CD4-positive, alpha-beta T cell treated with Interleukin-2 at 100 ng/mL for 4 hours (primary cell): ENCODE measurements at places on chromosomes 13 and 19.

- no peak for DNase-seq
These were observed 209.4 kb downstream of the FOXO1 start for GRCh38 chr13:40456979-40457553.

DNA sequence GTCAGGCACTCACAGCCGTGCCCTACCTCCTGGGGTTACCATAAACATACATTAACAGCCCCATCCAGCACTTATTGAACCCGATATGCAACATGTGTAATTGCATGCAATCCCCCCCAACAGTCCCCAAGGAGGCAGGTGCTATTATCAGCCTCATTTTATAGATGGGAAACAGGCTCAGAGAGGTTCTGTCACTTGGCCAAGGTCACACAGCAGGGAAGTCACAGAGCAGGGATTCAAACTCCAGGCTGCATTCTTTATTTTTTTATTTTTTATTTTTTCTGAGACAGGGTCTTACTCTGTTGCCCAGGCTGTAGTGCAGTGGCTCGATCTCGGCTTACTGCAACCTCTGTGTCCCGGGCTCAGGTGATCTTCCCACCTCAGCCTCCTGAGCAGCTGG, 38.4 kb upstream of the TNFAIP8L1 start:
- DNase-seq = no peak

GRCh38 chr13:87255394-87255793, 415.8 kb upstream of the SLITRK5 start:
- DNase-seq = no peak

GRCh38 chr13:37701306-37701705, 102.7 kb upstream of the POSTN start:
- no peak for DNase-seq

DNA sequence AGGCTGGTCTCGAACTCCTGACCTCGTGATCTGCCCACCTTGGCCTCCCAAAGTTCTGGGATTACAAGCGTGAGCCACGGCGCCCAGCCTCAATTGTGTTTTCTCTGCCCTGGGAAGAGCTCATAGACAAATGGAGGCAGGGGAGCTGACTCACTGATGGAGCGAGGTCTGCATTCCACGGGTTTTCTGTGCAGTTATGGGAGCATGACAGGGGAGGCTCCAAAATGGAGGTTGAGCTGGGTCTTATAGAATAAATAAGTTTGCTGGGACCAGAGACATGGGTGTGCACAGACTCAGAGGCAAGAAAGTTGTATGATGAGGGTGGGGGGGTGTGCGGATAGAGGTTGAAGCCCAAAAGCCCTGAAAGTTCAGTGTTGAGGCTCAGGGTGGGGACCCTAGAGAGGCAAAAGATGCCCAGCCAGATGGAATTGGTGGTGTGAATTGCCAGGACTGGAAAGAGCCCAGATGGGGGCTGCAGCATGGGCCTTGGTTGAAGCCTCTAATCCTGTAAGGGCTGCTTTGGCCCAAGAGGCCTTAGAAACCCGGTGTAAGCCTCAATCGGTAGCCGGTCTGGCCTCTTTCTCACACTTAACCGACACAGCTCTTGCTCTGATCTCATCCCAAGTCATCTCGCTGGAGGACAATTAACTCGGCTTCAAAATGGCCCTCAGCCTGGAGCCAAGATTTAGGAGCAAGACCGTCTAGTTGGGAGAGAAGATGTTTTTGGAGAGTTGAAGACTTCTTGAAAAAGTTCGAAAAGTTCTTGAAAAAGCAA, 1.9 kb downstream of the TPM4 start:
- DNase-seq = no peak

GRCh38 chr13:108263621-108264355, 5.7 kb upstream of the TNFSF13B start:
- DNase-seq = no peak

DNA sequence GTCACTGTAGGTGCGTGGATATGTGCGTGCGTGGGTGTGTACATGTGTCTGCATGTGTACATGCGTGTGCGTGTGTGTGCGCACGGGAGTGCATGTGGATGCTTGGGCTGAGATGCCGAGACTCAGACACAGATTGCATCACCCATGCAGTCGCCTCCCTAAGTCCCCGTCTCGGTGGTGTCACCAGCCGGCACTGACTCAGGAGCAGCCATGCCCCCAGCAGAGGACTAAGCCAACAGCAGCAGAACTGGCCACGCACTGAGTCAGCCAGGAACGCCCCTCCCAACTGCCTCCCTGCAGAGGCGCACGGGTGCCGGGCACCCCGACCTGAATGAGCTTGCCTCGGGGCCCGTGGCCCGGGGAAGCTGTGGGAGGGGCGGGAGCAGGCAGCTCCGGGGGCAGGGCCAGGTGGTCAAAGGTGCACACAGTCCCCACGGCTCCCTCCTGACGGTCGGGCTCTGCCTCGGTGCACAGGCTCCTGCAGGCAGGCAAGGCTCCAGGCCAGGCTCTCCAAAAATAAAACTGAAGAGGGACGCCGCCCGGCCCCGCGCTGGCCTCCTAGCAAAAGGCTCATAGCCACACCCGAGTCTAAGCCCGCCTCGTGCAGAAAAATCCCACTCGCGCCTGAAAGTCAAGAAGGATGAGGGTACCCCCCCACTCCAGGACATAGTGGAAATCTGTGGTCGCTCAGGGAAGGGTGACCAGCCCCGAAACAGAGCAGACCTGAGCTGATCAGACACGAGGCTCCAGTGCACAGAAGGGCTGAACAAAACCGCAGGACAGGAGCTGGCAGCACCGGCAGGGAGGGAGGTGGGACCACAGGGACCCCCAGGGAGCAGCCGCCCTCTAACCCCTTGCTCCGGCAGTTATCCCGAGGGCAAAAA, 49.2 kb downstream of the GADD45B start:
- DNase-seq = no peak

DNA sequence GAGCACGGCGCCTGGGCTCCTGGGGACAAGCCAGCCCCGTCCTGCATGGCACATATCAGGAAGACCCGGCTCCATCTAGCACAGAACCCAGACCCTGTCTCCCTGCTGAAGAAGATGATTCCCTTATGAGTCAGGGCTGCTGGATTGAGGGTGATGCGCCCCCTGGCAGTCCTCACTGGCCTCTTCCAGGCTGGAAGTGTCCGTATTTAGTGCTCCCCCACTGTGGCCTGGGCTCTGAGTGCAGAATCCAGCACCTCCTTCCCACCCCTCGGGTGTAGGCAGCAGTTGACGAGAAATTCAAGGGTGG, 14.9 kb downstream of the COMP start:
- DNase-seq = no peak

GRCh38 chr13:37460166-37460565, 138.4 kb downstream of the POSTN start:
- no peak for DNase-seq

DNA sequence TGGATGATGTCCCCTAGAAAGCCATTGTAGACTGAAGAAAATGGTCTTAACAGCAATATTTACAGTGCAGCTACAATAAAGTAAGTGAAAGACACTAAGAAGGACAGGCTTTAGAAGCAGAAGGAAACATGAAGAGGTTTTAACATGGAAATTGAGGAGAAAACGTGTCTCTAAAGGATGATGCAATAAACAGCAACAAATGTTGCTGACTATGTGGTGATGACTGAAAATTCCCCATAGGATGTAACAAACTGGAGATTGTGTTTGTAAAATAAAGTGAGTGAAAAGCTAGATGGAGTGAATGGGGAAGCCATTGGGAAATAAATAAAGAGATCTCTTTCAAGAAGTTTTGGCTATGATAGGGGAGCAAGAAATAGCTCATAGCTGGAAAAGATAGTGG, 186.7 kb upstream of the IPO5 start:
- no peak for DNase-seq

GRCh38 chr13:27149702-27150101, 21.9 kb downstream of the USP12 start:
- DNase-seq = no peak

DNA sequence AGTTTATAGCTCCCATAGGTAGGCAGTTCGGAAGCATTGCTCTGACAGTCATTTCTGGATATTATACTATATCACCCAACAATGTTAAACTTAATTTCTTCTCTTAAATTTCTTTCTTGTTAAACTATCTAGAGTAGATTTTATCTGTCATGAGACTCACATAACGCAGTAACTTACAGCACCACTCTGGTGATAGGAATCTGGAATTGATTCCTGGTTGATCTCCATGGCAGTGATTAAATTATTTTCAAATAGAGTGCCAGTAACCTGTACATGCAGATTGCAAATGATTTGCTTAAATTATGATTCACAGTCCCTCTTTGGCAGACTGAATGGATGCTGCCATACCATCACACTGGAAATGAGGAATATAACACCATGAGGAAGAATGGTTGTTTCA, 722.1 kb downstream of the DACH1 start:
- no peak for DNase-seq

- no peak for DNase-seq
These were observed 88.2 kb upstream of the TSC22D1 start for GRCh38 chr13:44664308-44664707.

DNA sequence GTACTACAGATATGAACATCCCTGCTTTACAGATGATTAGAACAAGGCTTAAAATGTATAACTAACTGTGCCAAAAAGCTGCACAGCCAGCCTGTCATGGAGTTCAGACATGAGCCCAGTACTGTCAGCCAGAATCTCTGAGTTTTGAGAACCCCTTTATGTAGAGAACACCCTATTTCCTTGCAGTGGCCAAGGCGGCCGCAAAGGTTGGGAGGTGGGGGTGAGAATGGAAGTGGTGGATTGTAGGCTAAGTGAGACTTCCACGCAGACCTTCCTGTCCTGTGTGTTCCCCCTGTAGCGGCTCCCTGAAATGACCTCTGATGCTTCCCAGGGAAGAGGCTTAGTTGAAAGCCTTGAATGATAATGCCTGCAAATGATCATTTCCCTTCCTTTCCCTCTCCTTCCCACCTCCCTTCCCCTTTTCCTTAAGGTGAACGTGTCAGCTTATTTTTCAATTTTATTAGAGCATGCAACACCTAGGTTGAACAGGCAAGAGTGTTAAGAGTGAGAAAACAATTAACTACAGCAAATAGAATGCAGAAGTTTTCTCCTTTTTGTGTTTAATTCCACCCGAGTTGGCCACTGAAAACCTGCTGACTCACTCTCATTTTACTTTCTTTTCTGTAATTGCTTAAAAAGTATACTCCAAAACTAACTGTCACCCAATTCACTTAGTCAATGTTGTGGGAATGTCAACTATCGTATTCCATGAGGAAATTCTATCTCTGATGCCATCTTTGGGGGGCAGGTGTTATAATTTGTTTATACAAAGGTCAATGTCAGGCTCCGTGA, 167.0 kb upstream of the EDNRB start:
- DNase-seq = no peak

GRCh38 chr19:34075661-34076091, 96.6 kb upstream of the LSM14A start:
- no peak for DNase-seq
